ENCODE measurements at places on chromosomes 2 and 18.

DNA sequence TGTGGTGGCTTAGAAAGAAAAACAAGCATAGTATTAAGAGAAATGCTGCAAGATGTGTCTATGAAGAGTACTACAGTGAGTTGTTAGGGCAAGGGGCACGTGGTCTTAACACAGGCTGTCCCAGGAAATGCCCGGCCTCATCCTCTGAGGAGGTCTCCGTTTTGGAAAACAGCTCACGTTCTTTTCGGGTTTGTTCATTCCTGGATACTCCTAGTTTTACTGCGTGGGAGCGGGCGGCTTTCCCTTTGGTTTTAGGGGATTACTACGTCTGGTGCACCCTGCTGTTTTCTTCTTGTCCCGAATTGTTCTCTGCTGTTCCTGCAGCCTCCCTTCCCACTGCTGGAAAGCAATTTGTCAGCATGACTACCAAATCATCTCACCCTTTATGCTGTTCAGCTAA lies 55.5 kb upstream of the RAB6D start:
- no peak for DNase-seq

GRCh38 chr2:136225950-136226835 lies 108.2 kb upstream of the CXCR4 start:
- peak; percentile 34 for DNase-seq

- no peak for DNase-seq
These were observed 96.7 kb downstream of the RHOB start for GRCh38 chr2:20543469-20544152.

DNA sequence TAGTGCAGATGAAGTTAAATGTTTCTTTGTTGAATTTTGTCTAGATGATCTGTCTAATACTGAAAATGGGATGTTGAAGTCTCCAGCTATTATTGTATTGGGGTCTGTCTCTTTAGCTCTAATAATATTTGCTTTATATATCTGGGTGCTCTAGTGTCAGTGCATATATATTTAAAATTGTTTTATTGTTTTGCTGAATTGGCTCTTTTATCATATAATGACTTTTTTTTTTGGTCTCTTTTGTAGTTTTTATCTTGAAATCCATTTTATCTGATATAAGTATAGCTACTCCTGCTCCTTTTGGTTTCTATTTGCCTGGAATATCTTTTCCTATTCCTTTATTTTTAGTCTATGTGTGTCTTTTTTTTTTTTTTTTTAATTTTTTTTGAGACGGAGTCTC lies 79.2 kb downstream of the COMMD1 start:
- DNase-seq: no peak

- DNase-seq: no peak
These were observed 749.6 kb upstream of the VRK2 start for GRCh38 chr2:57296795-57297517.

- no peak for DNase-seq
These were observed 25.9 kb upstream of the TMBIM1 start for GRCh38 chr2:218318241-218318640.

DNA sequence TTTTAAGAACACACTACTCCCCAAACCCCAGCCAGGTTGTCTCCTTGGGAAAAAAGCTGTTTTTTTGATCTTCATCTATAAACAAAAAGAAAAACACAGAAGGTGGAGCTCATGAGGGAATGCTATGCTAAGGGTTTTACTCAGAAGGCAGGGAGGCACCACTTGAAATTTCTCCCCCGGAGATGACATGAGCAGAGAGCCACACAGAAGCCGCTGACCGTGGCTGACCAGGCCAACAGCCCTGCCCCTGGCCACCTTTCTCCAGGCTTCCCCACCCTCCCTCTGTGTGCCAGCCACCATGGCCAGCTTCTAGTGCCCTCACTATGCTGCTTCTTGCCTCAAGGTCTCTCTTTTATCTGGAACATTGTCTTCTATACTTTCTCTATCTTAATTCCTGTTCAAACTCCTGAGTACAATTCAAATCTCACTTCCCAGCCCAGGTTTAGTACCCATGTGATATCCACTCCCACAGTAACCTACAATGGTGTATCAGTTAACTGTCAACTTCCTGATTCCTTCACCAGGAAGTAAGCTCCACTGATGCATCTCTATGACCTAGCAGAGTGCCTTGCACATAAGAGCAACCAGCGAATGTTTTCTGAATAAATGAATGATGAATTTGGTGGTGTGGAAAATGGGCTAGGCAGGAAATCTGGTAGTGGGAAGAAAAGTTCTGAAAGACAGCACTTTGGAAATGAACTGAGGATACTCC lies 15.3 kb downstream of the LAPTM4A start:
- DNase-seq: no peak

- no peak for DNase-seq
These were observed 15.5 kb downstream of the CYP26B1 start for GRCh38 chr2:72131916-72132841.

- no peak for DNase-seq
These were observed 1.2 kb downstream of the SLC35F5 start for GRCh38 chr2:113755035-113755834.

DNA sequence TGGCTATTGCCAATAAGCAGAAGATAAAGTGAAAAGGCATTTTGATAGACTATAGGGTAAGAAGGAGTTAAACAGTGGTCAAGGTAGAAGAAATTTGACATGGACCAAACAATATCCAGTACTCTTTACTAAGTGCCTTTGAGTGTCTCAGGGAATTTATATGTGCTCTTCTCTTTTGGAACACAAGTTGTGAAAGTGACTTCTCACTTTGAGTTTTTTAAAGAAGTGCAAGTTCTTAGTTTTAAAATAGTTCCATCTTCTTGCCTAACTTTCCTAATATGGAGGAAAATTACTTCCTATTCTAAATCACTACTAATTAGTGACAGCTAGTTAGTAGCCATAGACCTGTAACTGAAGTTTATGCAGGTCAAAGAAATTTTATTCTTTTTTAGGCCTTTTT lies 63.4 kb downstream of the AFTPH start:
- no peak for DNase-seq

DNA sequence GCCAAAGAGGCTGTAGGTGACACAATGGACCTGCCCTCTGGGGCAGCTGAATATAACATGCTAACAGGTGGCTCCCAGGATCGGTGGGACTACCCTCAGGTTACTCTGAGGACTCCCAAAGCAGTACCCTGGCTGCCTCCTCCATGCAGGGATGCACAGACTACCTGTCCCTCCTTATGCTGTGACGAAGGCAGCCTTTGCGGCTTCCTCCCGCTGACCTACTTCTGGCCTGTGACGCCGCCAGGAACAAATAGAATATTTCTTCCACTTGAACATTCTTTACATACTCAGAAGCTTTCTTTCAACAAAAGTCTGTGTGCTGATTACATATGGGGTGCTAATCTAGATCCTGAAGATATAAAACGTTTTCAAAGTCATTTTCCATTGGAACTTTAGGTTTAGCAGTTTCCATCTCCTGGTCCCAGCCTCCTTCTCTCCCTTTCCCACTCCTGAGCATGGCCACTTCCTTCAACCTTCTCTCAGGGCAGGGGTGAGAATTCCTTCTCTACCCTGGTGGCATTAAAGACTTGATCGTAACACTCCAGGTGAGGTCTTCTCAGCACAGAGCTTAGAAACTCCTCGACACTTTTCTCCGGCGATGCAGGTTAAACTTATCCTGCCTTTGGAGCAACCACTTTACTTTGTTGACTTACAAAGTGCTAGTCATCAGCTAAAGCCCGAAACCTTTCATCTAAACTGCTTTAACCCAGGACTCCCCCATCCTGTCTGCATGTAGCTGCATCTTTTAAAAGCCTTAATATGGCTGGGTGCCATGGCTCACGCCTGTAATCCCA lies 58.9 kb upstream of the STK17B start:
- DNase-seq: no peak

Measured in stimulated activated CD8-positive, alpha-beta memory T cell treated with anti-CD3 and anti-CD28 coated beads, Interleukin-7, amount 100 ng/mL, for 1 hour (primary cell).